ENCODE measurements at places on chromosomes 6 and 20.

DNA sequence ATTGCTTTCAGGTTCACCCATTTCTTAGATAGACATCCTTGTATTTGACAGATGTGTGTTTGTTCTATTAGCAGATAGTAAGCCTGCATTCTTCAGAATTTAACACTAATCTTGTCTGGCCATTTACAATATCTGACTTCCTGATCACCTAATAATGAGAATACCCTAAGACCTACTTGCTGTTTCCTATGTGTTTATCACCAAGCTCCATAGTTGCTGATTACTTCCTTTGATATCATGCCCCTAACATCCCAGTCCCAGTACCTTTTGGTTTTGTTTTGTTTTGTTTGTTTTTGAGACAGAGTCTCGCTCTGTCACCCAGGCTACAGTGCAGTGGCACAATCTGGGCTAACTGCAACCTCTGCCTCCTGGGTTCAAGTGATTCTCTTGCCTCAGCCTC lies 143.6 kb upstream of the DST start:
- DNase-seq, result no peak

- DNase-seq, result no peak
Measured at GRCh38 chr20:57598060-57598459, 22.2 kb downstream of the ZBP1 start.

DNA sequence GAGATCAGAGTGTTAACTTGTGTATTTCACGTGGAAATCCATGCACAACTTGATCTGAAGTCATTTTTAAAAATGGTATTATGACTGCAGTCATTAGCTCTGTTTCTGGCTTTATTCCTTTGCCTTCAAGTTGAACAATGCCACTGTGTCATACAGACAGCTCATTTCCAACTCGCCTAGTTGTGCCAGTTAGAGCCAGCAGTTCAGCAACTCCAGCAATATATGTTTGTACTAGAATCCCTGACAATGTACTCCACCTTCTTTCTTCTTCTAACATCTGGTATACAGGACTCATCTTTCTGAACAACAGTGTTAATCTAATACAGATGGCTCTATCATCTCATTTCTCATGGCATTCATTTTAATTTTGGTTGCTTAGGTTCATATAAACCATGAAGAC lies 418.3 kb upstream of the POU3F2 start:
- no peak for DNase-seq

GRCh38 chr20:63264519-63264918 lies 8.1 kb upstream of the ARFGAP1 start:
- no peak for DNase-seq

DNA sequence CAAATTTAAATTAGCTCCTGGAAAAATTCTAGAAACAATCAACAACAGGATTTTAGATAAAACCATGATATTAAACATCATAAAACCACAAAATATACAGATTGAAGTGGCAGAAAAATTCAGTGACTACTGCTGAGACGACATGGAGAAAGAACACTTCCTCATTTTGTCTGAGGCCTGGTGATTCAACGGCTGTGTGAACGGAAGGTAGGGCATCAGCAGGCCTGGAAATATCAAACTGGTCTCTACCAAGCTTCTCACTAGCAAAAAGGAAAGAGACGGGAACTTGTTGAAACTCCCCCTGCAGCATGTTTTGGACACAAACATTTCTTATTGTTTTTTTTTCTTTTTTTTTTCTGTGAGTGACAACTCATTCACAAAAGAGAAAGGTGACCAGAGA lies 58.0 kb upstream of the AHI1 start:
- no peak for DNase-seq

DNA sequence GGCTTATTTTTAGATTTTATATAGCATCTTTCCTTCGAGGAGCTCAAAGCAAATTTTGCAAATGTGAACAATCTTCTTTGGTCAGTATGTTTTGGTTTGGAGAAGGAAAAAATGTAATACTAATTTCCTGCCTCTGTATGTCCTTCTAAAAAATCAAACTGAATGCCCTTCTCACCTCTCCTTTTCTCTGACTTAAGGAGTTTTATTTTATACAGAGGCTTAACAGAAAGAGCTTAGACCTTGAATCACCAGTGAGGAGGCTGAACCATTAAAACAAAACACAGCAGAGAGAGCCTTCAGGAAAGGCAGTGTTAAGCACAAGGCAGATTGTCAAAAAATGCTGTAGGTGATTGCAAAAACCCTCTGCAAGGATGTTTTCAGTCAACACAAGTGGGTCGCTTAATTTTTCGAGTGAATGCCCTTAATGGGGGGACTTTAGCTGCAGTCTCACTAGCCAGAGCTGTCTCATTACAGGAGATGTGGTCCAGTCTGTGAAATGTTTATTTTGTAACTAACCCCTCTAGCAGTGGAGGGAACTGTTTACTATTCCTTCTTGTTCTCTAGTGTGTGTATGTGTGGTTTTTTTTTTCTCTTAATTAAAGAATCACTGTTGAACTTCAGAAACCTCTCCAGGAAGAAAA lies 481.3 kb upstream of the CITED2 start:
- no peak for DNase-seq

- no peak for DNase-seq
Measured at GRCh38 chr6:16163066-16163465, 34.2 kb downstream of the MYLIP start.

DNA sequence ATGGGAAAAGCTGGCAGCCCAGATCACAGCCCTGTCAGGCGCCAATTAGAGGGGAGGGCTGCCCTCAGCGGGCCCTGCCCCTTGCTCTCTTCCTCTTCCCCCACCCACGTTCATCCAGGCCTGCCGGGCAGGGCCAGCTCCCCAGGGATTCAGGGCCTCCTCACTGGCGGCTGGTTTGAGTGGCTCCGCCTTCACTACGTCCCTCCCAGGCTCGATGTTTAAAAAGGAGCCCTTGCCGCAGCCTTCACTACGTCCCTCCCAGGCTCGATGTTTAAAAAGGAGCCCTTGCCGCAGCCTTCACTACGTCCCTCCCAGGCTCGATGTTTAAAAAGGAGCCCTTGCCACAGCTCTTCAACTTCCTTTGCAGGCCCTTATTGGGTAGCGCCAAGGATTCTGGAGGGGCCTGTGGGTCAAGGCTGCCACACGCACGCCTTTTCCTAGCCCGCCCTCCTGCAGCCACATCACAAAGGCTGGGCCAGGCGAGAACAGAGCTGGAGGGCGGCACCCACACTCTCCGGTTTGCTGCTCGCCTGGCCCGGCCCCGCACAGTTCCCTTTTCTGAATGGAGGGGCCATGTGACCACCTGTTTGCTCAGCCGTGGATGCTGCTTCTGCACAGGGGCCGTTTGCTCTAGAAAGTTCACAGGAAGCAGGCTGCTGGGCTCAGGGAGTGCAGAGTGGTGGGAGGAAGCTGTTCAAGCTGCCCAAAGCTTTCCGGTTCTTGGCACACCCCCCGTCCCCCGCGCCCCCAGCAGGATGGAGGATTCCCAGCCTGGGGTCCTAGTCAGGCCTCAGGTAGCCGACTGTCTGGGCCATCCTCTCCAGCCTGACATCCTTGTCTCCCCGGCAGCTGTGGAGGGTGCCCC lies 1.6 kb downstream of the SLC17A9 start:
- DNase-seq, result peak; percentile 80

GRCh38 chr20:16551607-16552006 lies 21.6 kb downstream of the KIF16B start:
- no peak for DNase-seq

DNA sequence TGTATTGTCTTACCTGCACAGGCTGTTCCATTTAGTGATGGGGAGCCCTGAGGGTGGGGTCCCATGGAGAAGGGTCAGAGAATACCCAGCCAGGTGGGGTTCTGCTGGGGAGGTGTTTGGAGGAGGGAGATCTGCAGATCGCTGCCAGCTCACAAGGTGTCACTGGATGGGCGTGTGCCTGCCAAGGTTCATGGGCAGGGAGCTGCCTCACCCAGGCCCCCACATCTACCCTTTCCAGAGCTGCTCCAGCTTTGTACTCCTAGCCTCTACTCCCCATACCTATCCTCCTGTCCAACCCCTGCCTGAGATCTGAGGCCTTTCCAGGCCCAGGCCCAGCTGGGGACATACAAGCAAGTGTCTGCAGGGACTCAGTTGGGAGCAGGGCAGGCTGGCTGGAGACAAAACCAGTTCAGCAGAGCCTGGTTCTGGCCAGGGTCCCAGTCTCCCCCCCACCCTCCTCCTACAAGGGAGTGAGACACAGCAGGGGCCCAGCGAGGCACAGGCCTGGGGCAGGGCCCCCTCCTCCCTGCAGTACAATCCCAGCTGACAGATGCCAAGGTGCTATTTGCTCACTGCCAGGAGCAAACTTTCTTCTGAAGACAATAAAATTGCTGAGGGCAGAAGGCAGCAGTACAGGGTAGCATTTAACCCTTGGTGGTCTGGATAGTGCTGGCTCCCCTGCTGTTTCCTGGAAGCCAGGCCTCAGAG lies 19.7 kb downstream of the SPDEF start:
- DNase-seq, result no peak

GRCh38 chr6:72925136-72925535 lies 300.2 kb downstream of the KHDC1L start:
- DNase-seq, result no peak

- no peak for DNase-seq
Measured at GRCh38 chr6:18055714-18056382, 66.6 kb downstream of the NHLRC1 start.

- DNase-seq, result no peak
Measured at GRCh38 chr6:90516074-90516660, 70.7 kb downstream of the MAP3K7 start.

- no peak for DNase-seq
Measured at GRCh38 chr6:89148016-89148750, 2.3 kb downstream of the PM20D2 start.
